ENCODE measurements at places on chromosomes 7 and 10.

- DNase-seq, result no peak
Measured at GRCh38 chr10:112471878-112472487, 25.0 kb downstream of the VTI1A start.

DNA sequence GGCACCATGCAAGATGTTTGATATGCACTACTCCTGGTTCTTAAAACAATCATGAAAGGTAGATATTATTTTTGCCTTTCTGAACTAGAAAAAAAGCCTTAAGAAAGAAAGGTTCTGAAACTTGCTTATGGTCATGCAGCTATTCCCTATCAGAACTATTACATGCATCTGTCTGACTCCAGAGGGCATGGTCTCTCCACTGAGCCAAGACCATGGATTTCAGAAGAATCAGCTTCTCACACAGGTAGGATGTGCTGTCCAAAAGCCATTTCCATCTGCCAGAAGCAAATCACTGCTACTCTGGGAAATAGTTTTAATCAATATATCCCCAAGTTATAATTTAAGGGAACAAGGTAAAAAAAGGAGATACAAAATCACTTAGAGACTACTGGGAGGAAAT is 69.5 kb downstream of the STK17A start:
- no peak for DNase-seq

DNA sequence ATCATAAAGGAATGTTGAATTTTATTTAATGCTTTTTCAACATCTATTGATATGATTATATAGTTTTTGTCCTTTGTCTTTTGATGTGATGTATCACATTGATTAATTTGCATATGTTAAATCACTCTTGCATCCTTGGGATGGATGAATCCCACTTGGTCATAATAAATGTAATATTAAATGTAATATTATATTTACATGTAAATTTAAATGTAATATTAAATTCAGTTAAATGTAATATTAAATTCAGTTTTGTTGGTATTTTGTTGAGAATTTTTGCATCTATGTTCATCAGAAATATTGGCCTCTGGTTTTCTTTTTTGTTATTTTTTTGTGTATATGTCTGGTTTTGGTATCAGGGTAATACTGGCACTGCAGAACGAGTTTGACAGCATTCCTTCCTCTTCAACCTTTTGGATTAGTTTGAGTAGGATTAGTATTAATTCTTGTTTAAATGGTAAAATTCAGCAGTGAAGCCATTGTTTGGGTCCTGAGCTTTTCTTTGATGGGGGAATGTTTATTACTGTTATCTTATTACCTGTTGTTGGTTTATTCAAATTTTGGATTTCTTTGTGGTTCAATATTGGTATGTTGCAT is 37.8 kb downstream of the ABCA13 start:
- no peak for DNase-seq

DNA sequence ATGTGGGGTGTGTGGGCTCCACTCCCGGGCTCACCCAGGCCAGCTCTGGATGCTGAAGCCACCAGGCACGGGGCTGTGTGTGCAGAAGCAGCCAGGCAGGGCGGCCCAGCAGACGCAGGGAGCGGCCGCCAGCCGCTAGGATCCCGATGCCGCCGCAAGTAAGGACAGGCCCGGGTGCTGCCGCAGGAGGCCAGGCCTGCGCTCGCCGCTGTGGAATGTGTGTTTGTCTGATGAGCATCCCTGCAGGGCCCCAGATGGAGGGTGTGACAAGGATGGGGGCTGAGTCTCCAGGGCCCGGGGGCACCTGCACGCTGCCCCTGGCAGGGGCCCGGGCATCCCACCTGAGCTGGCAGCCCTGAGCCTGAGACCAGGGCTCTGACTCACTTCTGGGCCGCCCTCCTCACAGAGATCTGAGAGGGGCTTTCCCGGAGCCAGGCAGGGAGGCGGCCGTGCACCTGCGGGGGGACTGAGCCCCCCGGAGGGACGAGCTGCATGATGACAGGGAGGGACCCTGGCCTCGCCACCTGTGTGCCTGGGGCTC is 101.5 kb downstream of the FOXL3 start:
- no peak for DNase-seq

GRCh38 chr10:26242706-26243350 is 26.3 kb downstream of the GAD2 start:
- no peak for DNase-seq

All from activated T-helper 9 cell treated with anti-CD3 and anti-CD28 coated beads, Interleukin-2, amount 50 U/mL, for 16 hours (primary cell).